ENCODE measurements at places on chromosomes 2 and 18.

- no peak for DNase-seq
Observed at GRCh38 chr2:209424781-209425470, 1.1 kb downstream of the MAP2 start.

DNA sequence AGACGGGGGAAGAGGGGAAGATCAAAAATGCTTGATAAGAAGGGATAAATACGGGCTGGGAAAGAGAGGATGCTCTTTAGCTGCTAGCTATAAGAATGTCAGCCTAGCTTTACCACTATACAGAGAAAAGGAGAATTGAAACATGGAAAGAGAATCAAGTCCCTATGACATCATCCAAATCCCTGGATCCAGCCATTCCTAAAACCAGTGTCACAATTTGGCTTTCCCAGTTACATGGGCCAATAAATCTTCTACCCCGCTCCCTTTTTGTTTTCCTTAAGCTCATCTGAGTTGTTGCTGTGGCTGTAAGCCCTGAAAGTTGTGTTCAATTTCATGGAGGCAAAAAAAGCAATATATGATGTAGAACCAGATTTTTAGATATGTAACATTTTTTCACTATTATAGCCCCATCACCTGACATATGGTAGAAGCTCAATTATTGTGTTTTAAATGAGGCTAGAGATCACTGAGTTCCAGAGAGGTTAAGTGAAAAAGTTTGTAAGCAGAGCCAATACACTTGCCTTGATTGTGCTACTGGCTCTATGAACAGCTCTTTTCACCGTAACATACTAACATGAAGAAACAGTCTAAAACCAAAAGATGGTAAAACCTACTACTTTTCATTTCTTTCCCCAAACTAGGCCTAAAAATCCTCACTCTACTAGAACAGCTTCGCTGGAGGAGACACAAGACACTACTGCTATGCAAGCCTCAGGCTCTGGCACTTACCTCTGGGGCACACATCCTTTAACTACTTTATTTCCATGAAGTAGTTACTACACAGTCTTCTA is 4.3 kb downstream of the HNRNPLL start:
- no peak for DNase-seq

GRCh38 chr18:79855147-79855933 is 57.6 kb downstream of the KCNG2 start:
- no peak for DNase-seq

DNA sequence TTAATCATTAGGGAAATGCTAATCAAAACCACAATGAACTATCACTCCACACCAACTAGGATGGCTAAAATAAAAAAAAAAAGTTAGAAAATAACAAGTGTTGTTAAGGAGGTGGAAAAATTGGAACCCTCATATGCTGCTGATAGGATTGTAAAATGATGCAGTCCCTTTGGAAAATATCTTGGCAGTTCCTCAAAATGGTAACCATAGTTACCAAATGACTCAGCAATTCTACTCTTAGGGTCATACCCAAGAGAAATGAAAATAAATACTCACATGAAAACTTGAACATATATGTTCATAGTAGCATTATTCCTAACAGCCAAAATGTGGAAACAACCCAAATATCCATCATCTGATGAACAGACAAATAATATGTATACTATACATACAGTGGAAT is 15.7 kb upstream of the ACVR2A start:
- peak; percentile 64 for DNase-seq

- no peak for DNase-seq
Observed at GRCh38 chr2:66919286-66919685, 477.8 kb upstream of the ETAA1 start.

DNA sequence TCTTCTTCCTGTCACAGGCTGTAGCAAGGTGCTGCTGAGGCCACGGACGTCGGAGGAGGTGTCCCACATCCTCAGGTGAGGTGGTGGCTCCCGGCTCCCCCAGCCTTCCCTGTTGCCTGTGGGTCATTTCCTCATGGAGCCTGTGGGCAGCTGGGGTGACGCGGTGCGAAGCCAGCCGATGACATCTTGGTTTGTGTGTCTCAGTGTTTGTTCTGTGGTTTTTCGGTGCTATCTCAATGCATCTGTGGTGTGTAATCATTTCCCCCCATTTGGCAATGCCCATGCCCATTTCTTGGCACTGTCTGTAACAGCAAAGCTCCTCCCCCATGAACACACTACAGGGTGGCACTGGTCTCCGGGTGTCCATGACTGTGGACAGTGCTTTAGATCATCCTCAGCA is 6.6 kb downstream of the D2HGDH start:
- no peak for DNase-seq

GRCh38 chr18:6054256-6054842 is 159.0 kb upstream of the TMEM200C start:
- no peak for DNase-seq

DNA sequence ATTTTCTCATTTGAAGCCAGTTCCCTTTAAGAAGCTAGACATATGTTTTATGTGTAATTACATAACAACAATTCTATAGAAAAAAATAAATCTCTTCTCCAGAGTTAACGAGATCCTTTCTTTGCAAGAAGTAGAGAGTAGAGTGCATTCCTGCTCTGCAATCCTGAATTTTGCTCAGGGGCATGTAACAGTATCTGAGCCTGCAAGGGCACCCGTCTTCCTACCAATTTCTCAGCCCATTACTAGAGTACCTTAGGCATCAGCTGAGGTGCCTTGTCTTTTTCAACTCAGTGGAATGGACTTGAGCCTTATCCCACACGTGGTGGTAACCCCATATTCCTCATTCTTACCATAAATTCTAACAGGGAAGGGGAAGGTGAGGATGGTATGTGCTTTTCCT is 205.9 kb downstream of the IKZF2 start:
- no peak for DNase-seq

- no peak for DNase-seq
Observed at GRCh38 chr2:239276851-239277250, 124.0 kb downstream of the HDAC4 start.

GRCh38 chr2:129118296-129118695 is 799.6 kb upstream of the HS6ST1 start:
- DNase-seq = no peak

- DNase-seq = no peak
Observed at GRCh38 chr18:55587418-55588110, 428 bp downstream of the TCF4 start.

- DNase-seq = no peak
Observed at GRCh38 chr2:45190481-45190942, 181.3 kb upstream of the SIX2 start.

GRCh38 chr2:179843541-179843940 is 17.9 kb downstream of the ZNF385B start:
- DNase-seq = no peak

- DNase-seq = no peak
Observed at GRCh38 chr18:48308027-48308635, 101.1 kb downstream of the ZBTB7C start.

DNA sequence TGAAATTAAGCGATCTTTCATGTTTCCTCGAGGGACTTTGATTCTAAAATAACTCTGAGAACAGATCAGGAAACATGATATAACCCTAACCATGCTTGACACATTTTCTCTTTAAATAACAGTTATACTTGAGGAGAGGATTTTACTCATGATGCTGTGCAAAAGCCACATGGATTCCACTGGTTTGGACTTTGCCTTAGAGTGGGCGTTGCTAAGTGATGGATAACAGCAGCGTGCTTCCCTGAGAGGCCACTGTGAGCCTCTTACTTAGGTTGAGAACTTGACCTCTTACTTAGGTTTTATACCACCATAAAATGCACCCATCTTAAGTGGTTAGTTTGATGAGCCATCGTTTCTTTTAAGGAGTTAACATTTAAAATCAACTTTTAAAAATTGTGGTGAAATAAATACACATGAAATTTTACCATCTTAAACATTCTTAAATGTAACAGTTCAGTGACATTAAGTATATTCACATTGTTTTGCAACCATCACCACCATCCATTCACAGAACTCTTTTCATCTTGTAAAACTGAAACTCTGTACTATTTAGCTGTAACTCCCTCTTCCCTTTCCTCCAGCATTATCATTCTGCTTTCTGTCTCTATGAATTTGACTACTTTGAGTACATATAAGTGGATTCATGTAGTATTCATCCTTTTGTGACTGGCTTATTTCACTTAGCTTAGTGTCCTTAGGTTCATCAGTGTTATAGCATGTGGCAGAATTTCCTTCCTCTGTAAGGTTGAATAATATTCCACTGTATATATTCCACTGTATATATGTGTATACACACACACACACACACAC is 22.6 kb downstream of the ANXA4 start:
- no peak for DNase-seq

- no peak for DNase-seq
Observed at GRCh38 chr2:186637497-186637800, 47.6 kb downstream of the ITGAV start.

GRCh38 chr2:197240421-197241041 is 70.0 kb downstream of the ANKRD44 start:
- no peak for DNase-seq

GRCh38 chr2:133424876-133425275 is 143.4 kb downstream of the NCKAP5 start:
- DNase-seq = no peak

GRCh38 chr2:218366621-218367414 is 10.2 kb downstream of the CATIP start:
- DNase-seq = no peak

GRCh38 chr18:54878159-54878622 is 49.9 kb downstream of the RAB27B start:
- no peak for DNase-seq

DNA sequence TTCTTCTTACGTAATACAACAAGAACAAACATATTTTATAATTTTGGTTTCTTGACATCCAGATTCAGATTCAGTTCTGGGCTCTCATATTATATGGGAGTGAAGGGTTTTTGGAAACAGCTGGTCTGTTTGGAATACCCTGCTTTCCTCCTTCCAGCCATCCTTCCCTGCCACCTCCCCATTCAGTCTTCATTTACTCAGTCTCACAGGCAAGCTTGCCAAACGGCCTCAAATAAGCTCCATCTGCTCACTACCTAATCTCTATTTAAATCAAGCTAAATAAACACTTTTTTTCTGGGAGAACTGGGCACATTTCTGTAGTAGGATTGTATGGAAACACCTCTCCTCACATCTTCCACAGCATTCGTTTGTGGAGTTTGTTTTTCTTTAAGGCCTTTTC is 147.5 kb downstream of the RND3 start:
- DNase-seq = no peak

DNA sequence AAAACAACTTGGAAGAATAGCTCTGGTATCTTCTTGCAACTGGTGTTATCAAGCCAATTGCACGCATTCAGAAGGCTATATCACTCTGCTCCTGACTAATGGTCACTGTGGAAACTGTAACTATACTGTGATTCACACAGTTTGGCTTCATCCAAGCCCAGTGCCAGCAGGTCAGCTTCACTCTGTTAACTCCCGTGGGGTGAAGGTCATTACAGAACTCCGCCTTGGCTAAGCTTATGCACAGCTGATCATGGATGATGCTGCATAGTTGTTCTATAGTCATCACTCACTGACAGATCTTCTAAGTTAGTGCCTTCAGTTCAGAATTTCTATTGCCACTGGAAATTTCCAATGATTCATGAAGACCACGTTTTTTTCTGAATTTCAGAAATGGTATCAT is 497.2 kb upstream of the NETO1 start:
- DNase-seq = no peak

GRCh38 chr2:49255409-49255971 is 101.2 kb upstream of the FSHR start:
- no peak for DNase-seq

- no peak for DNase-seq
Observed at GRCh38 chr2:38505779-38506178, 96.9 kb downstream of the HNRNPLL start.

DNA sequence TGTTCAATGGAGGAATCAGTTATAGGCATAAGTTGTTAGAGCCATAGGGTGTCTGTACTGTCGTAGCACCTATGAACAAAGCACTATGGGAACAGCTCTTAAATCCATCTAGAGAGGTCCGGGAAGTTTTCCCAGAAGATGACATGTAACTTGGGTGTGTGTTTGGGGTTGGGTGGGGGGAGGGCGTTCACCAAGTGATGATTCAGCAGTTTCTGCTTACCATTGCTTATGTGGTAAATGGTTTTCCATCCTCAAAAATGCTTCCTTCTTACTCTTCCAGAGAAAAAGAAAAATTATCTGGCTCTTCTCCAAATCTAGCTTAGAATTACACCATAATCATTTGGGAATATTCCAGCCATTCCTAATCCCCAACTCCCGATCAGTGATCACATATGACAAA is 361.1 kb upstream of the ZNF521 start:
- DNase-seq = no peak

DNA sequence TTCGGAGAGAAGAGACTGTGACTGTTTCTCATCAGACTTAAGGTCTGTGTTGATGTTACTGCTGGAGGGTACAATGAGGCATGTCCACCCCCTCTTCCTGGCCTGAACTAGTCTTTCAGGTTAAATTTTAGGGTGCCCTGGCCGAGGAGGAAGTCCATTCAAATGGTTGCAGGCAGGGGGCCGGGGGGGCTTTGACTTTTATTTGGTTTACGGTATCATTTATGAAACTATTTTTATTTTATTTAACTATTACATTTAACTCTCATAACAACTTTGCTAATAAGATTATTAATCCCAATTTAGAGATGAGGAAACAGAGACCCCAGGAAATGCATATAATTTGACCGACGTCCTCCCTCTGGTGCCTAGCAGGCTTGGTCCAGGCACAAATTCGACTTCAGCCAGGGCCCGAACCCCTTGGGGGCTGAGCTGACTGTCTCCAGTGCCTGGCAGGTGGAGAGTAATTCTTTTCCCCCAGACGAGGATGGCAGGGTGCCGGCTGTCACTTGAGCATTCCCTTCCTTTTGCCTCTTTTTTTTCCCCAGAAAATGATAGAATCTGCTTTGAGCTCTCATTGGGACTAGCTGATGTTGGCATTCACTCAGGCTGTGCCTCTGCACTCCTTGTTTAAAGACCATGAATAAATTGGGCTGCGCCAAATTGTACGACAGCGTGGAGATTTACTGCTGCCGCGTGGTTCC is 255.3 kb upstream of the SALL3 start:
- no peak for DNase-seq

DNA sequence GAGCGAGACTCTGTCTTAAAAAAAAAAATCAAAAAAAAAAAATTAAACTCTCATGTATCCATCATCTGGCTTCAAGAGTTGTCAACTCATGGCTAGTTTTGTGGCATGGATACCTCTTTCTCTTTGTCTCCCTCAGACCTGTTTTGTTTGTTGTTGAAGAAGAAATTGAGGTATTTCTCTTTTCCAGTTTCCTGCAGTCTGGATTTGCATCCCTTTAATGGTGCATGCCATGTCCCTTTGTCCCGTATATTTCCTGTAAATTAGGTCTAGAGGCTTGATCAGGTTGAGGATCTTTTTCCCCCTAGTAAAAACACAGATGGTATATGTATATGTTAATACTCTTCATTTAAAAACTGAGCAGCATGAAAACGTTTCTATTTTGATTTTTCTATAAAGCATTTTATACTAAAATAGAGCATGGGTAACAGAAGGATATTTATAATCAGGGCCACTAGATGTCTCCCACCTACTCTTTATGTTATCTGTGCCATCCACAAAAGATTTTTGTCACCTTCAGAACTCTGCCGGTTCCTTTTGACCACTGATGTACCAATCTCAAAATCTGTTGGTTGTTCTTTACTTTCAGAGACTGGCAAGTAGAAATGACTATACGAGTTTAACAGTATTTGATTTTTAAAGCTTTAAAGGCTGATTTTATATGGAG is 80.1 kb downstream of the GALNT1 start:
- no peak for DNase-seq
